Osteoblast (primary cell): ENCODE measurements at places on chromosomes 12 and 14. TPM values are rescaled to one million over a fixed set of nuclear protein-coding genes. Genes with fewer than 3 reads are reported as not detected.

Gene SALL2
- 2.9 and 3.3 TPM in 2 replicates for total RNA-seq

DNA sequence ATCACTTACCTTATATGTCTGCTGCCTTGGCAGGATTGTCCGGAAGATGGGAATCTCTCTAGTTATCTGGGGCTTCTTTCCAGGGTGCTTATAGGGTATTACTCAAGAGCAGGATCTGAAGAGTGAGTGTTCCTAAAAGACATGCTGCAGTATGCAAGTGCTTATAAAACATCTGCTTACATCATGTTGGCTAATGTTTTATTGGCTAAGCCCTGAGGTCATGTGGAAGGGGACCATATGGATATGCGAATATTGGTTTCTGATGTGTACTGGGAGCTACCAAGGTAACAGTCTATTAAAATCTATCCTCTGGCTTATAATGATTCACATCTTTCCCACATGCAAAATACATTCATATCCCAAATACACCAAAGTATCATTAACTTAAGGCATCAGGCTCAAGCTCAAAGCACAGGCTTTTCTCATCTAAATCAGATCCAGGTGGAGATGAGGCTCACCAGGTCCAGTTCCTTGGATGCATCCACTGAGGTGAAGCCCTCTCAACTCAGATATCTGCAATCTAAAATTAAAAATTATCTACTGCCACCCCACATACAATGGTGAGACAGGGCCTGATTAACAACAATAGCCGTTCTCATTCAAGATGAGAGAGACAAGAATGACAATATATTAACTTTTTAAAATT lies 29.8 kb downstream of the LRRIQ1 start:
- H3K27me3 ChIP-seq: no peaks in the 10 kb centered on the region
- DNase-seq: no peak
- H3K4me3 ChIP-seq: no peak overlapping the region
- no peaks in the 10 kb centered on the region for H3K4me1 ChIP-seq
- H3K36me3 ChIP-seq: no peaks in the 10 kb centered on the region

DNA sequence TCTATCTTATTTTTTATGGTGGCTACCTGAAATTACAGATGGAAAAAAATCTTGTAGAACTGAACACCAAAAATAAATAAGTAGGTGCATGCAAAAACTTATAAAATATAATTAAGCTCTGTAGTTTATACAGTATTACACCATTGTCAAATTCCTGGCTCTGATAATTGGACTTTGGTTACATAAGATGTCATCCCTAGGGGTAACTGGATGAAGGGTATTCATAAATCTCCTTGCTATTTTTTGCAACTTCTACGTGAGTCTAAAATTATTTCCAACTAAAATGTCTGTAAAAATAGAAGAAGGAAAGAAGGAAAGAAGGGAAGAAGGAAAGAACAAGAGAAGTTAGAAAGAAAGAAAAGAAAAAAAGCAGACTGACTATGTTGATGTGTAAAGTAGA lies 716.6 kb downstream of the BCL11B start:
- no peak overlapping the region for H3K27ac ChIP-seq
- H3K27me3 ChIP-seq: no peaks in the 10 kb centered on the region
- no peak overlapping the region for H3K4me3 ChIP-seq
- H3K36me3 ChIP-seq: no peaks in the 10 kb centered on the region

DNA sequence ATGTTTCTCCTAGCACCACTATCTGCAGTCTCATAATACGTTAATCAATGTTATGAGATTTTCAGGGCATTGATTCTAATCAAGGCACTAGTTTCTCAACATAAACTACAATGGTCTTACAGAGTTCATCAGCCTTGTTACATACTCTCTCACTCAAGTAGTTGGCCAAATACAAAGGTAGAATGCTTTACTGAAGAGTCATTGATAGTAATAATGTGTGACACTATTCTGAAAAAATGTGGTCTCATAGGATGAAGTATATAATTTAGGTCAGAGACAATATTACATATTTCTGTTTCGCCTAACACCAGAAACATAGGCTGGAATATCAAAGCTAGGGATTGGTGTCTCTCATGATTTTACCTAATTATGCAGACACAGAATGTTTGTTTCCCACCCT lies 35.2 kb upstream of the MDGA2 start:
- no peaks in the 10 kb centered on the region for H3K27me3 ChIP-seq
- H3K4me3 ChIP-seq: no peak overlapping the region
- DNase-seq: no peak
- no peaks in the 10 kb centered on the region for H3K4me1 ChIP-seq
- no peaks in the 10 kb centered on the region for H3K36me3 ChIP-seq

- no peak overlapping the region for H3K27ac ChIP-seq
- no peak overlapping the region for H3K4me3 ChIP-seq
- H3K36me3 ChIP-seq: no peaks in the 10 kb centered on the region
- no peaks in the 10 kb centered on the region for H3K4me1 ChIP-seq
- no peak for DNase-seq
Observed at GRCh38 chr14:83419420-83419819, 1885.8 kb upstream of the SEL1L start.

Gene RPL41
- 1,930 and 2,844 TPM in 2 replicates for total RNA-seq

GRCh38 chr12:42196723-42197603 lies 41.1 kb downstream of the YAF2 start:
- H3K36me3 ChIP-seq: peaks cover 16% of the 10 kb centered on the region
- no peak overlapping the region for H3K4me3 ChIP-seq
- no peaks in the 10 kb centered on the region for H3K27me3 ChIP-seq
- peak; percentile 48 for DNase-seq

Gene RIPK3
- total RNA-seq: 9.1 and 11.9 TPM in 2 replicates

DNA sequence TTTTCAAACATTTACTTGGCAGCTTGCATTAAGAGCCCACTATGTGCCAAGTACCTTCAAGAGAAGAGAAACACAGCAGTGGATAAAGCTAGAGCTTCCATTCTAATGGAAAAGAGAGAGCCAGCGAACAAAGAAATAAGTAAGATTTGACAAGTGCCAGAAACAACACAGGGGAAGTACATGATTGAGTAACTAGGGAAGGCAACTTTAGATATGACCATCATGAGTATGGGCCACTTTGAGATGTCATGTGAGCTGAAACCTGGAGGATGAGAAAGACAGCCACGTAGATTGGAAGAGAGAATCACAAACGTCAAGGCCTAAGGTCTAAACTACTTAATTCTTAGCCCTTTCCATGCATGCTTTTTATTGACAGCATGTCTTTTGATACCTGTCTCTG lies 121.4 kb downstream of the ITPR2 start:
- DNase-seq: no peak
- H3K27me3 ChIP-seq: no peaks in the 10 kb centered on the region
- no peak overlapping the region for H3K4me3 ChIP-seq
- H3K4me1 ChIP-seq: no peaks in the 10 kb centered on the region
- H3K36me3 ChIP-seq: no peaks in the 10 kb centered on the region

DNA sequence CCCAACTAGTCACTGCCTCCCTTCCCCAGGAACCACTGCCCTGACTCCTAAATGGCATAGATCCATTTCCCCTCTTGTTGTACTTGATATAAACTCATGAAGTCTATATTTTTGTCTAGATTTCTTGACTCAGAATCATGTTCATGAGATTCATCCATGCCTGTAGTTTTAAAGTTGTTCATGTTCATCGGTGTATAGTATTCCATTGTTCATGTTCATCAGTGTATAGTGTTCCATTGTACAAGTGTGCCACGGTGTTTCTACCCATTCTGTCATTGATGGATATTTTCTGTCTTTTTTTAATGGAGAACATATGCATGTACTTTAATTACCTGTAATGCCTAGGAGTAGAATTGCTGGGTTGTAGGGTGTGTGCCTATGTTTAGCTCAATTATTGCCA lies 261.7 kb downstream of the CACNA1C start:
- H3K4me1 ChIP-seq: peaks cover 14% of the 10 kb centered on the region
- DNase-seq: no peak
- no peak overlapping the region for H3K27ac ChIP-seq
- H3K36me3 ChIP-seq: peaks cover 2% of the 10 kb centered on the region
- no peak overlapping the region for H3K4me3 ChIP-seq

GRCh38 chr12:48881686-48882314 lies 16.1 kb upstream of the RND1 start:
- peak; percentile 10 for DNase-seq
- peak overlapping the region; percentile 12 for H3K27ac ChIP-seq
- peaks cover 21% of the 10 kb centered on the region for H3K27me3 ChIP-seq
- H3K4me1 ChIP-seq: peaks cover 15% of the 10 kb centered on the region

Gene KRT3
- total RNA-seq: not detected in 2 replicates

DNA sequence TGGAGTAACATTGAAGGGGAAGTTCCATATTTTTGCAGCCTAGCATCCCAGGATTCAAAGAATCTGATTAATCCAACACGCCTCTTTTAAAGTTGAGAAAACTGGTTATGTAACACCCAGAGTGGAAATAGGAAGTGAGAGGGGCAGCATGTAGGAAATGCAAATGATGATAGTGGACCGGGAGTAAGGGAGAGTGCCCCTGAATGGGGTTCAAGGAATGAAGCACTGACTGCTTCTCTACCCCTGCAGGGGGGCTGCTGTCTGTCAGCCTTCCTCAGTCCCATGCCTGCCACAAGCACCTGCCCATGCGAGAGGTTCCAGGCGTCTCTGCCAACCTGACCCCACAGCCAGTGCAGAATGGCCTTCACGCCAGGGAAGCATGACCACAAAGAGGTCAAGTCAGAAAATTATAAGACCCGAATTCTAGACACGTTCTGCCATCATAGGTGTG lies 126.5 kb upstream of the CCND2 start:
- no peaks in the 10 kb centered on the region for H3K4me1 ChIP-seq
- no peak for DNase-seq
- no peaks in the 10 kb centered on the region for H3K36me3 ChIP-seq
- no peak overlapping the region for H3K27ac ChIP-seq

DNA sequence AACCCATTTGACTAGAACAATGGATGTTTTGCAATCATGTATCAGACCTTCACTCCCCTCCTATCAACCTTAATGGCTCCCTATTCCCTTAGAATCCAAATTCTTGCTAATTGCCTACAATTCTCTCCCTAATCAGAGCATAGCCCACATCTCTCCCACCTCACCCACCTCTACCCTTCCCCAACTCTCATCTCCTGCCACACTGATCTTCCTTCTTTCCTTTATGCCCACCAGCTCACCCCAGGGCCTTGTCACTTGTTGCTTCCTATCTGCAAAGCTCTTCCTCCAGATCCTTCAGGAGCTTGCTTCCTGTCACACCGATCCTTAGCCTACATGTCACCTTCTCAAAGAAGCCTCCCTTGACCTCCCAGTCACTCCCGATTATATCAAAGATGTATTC lies 177.8 kb downstream of the KSR2 start:
- H3K4me3 ChIP-seq: no peak overlapping the region
- no peaks in the 10 kb centered on the region for H3K36me3 ChIP-seq
- DNase-seq: no peak

Gene CMKLR1
- 6.8 and 9.8 TPM in 2 replicates for total RNA-seq

Gene SERPINA9
- under 0.01 and 0.29 TPM in 2 replicates for total RNA-seq

- peaks cover 4% of the 10 kb centered on the region for H3K4me1 ChIP-seq
- DNase-seq: no peak
- no peaks in the 10 kb centered on the region for H3K27me3 ChIP-seq
- H3K27ac ChIP-seq: no peak overlapping the region
Observed at GRCh38 chr12:7642876-7643309, 22.8 kb downstream of the APOBEC1 start.

- DNase-seq: no peak
- peaks cover 12% of the 10 kb centered on the region for H3K4me1 ChIP-seq
- H3K4me3 ChIP-seq: no peak overlapping the region
- H3K27ac ChIP-seq: no peak overlapping the region
- H3K36me3 ChIP-seq: peaks cover 3% of the 10 kb centered on the region
Observed at GRCh38 chr12:11663130-11663529, 13.7 kb downstream of the ETV6 start.

DNA sequence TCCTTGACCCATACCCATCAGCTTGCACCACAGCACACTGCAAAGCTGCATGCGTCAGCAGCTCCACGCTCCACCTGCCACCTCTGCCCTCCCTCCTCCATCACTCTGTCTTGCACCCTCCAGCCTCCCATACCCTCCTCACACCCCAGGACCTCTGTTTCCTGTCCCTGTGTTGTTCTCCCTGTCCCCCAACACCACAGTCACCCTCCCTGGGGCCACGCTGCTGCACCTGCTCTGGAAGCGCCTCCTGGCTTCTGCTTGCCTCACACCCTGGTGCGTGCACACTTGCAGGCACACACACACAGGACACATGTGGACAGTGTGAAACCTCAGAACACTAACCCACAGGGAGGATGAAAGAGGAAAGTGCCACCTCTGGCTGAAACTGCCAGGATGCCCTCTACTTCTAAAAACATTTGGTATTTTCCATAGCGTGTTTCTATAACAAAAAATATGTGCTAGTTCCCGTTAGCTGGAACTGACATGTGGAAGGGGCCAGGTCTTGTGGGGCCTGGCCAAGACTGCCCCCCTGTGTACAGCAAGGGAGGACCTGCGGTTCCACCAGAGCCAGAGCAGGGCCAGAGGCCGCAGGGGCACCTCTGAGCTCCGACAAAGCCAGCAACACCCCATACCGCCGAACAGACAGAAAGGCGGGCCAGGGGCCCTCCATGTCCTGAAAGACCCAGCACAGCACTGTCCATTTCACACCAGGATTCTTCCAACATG lies 10.0 kb downstream of the BRF1 start:
- no peak overlapping the region for H3K27ac ChIP-seq
- H3K36me3 ChIP-seq: no peaks in the 10 kb centered on the region
- no peaks in the 10 kb centered on the region for H3K4me1 ChIP-seq
- no peak overlapping the region for H3K4me3 ChIP-seq
- no peaks in the 10 kb centered on the region for H3K27me3 ChIP-seq
- no peak for DNase-seq

Gene SELPLG
- total RNA-seq: 1.1 and 1.2 TPM in 2 replicates

- peaks cover 26% of the 10 kb centered on the region for H3K36me3 ChIP-seq
- peak; percentile 68 for DNase-seq
- peak within 1 kb of the TSS; percentile 86 for H3K4me3 ChIP-seq
- H3K27ac ChIP-seq: peak within 1 kb of the TSS; percentile 95
Observed at GRCh38 chr14:58298477-58299400, at the start of gene ARID4A. Gene ARID4A (plus strand): TSS chr14:58298555. CDS start chr14:58299855, 1,300 bp downstream.

DNA sequence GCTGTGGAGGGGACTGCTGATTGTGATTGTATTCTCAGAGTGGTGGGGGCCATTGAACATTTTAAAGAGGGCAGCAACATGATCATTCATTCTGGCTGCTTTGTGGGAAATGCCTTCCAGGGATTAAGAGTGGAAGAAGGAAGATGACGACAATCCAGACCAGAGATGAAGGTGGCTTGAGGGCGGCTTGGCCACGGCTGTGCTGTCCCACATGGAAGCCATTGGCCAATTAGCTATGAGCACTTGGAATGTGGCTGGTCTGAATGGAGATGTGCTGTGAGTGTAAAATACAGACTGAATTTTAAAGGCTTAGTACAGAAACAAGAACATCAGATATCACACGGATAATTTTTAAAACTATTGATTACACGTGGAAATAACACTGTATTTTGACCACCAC lies 19.2 kb upstream of the SLC10A1 start:
- no peaks in the 10 kb centered on the region for H3K4me1 ChIP-seq
- no peak overlapping the region for H3K4me3 ChIP-seq
- DNase-seq: no peak
- no peak overlapping the region for H3K27ac ChIP-seq
- H3K36me3 ChIP-seq: no peaks in the 10 kb centered on the region

Gene GZMB
- not detected in 2 replicates for total RNA-seq
